NCI-H2081 treated with DMSO at 0.1 percent for 48 hours (cell line): ENCODE measurements at places on chromosomes 7 and 10.
A peak's percentile ranks its signal among the peaks of the same experiment; 100 is the strongest.

DNA sequence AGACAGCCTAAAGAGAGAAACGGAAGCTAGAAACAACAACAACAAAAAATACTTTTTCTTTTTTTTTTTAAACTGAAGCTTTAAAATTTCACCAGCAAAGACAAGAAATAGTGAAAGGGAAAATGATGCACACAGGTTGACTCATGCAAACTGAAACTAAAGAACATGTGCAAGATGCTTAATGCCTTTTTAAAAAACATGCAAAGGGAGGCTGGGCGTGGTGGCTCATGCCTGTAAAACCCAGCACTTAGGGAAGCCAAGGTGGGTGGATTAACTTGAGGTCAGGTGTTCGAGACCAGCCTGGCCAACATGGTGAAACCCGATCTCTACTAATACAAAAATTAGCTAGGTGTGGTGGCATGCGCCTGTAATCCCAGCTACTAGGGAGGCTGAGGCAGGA lies 15.1 kb upstream of the CUBN start:
- DNase-seq = no peak

DNA sequence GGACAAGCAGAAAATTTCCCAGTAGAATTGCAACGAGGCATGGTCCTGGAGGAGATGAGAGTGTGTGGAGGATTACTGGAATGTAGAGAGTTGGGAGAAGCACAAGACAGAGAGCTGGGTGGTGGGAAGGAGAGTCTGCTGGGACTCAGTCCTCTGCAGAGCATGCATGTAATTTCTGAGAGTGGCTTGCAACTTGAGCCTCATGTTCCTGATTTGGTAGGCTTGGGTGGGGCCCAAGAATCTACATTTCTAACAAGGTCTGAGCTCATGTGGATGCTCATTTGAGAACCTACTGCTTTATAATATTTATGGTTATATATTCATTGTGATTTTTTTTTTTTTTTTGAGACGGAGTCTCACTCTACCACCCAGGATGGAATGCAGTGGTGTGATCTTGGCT lies 317.9 kb upstream of the COBL start:
- no peak for DNase-seq

DNA sequence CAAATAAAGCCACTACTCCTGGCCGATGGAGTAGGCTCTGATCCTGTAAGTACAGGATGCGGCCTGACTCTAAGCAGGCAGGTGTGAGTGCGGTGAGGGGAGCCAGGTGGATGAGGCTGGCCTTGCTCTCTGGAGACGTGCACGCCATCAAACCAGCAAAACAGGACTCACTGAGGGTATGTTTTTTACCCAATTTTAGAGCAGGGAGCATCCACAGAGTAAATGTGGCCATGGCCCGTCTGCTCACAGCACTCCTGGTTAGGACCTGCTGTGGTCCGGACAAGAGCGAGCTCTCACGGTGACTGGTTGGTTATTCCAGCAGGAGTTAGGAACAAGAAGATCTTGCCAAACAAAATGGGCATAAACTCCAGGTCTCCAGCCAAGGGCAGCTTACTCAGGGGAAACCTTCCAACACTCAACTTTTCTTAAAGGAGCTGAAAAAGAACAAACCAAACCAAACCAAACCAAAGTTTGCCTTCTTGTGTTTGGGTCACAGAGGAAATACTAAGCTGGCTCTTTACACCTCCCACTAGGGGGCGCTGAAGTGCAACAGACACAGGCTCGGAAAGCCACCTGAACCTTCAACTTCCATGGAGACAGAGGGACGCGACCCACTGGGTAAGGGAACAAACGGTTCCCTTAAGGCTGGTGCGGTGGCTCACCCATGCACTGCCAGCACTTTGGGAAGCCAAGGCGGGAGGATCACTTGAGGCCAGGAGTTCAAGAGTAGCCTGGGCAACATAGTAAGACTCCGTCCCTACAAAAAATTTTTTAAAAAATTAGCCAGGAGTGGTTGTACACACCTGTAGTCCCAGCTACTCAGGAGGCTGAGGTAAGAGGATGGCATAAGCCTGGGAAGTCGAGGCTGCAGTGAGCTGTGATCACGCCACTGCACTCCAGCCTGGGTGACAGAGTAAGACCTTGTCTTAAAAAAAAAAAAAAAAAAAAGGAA lies 122.4 kb downstream of the CLEC2L start:
- peak; percentile 56 for DNase-seq

DNA sequence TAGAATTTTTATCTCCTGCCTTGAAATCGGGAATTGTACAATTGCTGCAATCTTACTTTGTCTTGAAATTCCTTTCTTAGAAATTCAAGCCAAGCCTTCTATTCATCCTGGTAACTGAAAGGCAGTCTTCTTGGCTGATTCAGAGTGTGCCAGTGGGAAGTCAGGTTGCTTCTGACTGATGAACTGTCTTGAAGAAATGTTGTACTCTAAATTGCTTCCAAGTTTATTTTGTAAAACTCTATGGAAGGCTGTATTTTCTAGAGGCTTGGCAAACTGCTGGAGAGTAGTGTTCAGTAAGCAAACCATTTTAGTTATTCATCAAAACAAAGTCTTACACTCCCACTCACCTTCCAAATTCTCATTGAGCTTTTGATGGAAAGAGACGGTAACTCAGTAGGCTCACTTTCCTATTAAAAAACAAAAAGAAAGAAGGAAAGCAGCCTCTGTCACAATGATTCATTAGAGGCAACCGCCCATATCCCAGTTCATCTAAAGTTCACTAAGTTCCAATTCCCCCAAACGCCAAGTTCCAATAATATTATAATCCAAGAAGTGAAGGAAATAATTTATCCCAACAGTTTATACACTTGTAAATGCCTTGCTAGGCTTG lies 187.9 kb upstream of the MALRD1 start:
- no peak for DNase-seq

GRCh38 chr10:34024693-34025425 lies 690.4 kb upstream of the NRP1 start:
- DNase-seq = no peak

GRCh38 chr10:21687266-21688008 lies 153.4 kb downstream of the MLLT10 start:
- DNase-seq = no peak

DNA sequence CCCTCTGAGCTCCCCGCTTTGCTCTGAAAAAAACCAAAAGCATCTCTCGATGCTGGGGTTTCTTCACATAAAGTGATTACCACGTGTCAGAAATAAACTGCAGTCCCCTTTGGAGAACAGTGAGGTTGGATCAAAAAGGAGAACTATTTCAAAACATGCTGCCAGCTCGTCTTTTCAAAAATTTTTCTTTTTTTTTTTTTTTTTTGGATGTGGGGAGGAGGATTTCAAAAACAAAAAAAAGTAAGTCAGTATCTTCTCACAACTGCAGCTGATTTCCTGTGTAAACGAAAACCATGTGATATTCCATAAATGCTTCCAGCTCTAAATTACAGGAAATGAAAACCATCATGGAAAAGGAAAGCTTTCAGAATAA lies 155.0 kb upstream of the LYZL2 start:
- peak; percentile 11 for DNase-seq

DNA sequence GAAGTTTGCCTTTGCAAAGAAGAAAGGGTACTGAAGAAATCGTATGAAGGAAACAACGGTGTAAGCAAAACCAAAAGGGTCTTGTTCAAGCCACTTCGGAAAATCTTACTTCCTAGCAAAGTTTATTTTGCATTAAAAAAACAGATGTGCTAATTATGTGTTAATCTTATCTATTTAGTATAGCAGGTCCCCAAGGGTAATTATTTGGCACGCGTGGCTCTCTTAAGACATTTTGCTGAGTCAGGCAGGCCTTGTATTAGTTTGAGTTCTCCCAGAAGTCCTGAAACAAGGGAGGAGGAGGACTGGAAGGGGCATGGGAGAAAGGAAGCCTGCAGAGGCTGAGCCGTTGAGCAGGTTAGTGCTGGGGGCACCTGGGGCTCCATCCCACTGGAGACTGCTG lies 44.9 kb downstream of the TMEM178B start:
- no peak for DNase-seq

DNA sequence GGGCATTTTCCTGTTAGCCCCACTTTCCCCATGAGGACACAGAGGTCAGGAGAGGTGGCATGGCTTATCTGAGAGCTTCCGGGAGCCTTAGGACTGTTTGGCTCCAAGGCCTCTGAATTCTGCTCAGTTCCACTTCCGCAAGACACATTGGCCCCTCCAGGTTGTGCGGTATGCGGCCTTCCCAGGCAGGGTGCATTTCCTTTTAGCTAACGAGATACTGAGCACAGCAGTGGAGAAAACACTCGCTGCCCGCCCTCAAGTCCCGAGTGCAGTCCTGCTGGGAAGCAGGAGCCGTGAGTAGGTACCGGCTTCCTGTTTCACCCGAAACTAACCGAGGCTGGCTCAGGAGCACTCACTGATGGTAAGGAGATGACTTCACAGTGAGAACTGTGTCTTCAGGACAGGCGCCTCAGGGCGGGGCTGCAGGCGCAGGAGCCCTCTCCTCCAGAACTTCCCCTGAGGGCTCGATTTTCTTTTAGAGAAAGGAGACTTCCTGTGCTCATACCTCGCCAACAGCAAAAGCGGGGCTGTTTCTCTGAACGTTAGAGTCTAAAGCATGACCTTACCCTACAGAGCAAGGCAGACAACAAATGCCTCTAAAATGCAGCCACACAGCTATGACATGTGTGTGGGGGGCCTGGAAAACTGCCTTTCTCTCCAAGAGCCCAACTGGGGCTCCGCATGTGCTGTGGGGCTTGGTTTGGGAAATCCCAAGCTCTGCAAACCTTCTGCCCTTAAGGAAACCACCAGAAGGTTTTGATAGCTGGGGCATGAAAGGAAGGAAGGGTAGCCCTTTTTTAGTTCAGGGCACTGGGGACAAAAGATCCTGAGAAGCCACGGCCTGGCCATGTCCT lies 25.9 kb downstream of the RGS10 start:
- no peak for DNase-seq

DNA sequence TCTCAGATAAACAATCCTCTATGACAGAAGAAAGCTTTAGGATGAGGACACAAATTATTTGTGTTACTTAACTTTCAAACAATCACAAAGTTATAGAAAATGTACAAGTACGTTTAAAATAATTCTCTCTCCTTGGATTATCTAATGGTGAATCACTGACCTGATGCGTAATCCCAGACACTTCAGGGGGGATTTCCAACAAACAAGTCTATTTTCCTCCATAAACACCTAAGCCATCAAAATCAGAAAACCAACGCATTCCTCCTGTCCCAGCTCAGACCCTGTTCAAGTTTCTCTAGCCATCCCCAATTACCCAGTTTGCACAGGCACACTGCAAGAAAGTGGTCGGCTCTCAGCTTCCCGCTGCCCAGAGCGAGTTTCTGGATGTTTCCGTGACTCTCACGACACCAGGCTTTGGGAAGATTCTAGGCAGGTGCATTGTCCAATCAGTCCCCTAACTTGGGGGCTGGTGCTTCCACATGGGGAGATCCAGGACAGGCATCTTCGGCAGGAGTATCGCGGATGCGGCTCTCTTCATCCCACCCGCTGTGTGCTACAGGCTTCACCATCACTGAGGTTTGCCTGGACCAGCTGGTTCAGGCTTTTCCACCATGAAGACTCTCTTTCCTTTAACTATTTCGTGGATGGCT lies 200.0 kb downstream of the ZMYND11 start:
- DNase-seq = no peak

DNA sequence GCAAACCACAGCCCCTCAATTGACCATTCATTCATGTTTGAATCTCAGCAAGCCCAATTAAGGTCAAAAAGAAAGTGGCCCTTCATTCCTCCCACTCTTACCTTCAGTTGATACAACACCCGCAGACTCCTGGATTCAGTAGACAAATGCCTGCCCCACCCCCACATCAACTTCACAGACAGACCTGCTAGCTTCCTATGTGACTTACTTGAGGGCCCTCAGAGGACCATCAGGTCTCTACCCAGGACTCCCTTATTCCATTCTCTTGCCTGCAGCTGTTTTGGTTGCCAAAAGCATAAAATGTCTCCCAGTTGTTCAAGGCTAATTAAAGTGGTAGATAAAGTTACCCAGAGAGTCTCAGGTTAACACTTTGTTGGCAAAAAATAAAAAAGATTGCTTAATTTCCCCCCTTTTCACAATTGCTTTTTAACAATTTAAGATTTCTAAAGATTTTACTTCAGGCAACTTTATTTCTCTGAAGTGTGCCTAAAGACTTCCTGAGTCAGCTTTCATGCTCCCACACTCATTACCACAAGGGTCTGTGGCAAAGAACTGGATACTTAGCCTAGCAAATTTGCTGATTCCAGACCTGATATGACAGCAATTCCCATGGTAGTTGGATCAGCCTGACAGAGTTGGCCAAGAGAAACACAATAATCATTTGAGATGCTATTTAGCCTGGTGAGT lies 3.3 kb upstream of the MTERF1 start:
- DNase-seq = no peak

DNA sequence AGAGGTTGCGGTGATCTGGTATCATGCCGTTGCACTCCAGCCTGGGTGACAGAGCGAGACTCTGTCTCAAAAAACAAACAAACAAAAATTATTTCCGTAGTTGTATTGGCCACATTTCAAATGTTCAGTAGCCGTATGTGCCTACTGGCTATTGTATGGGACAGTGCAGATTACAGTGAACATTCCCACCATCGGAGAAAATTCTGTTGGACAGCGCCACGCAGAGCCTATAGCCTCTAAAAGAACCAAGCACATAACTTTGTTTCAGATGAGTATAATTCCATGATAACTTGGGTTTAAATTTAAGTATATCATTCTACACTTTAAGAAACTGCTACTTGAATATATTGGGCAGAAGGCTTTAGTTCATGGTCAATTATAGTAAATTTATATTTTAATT lies 5.4 kb downstream of the TMEM178B start:
- no peak for DNase-seq

DNA sequence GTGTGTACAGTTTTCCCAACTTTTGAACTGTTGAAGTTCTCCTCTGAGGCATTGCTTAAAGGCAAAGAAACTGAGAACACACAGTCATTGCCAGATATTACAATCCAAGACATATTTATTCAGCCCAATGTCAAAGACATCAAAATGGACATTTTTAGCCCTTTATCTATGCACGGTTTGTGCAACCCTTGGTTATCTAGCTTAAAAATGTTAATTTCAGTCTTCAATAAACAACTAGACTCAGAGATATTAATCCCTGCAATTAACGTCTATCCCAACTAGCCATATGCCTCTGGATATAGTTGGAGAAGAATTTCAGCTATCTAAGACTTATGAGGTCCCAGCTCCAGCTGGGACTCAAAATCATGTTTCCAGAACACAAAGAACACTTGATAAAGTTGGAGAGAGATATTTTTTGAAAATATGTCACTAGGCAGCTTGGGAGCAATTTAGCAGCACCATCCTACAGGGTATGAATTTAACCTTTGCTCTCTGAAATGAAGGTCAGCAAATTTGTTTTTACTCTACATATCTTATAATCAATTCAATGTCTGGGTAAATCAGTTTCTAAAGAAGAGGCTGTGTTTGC lies 357.0 kb downstream of the RNLS start:
- no peak for DNase-seq

DNA sequence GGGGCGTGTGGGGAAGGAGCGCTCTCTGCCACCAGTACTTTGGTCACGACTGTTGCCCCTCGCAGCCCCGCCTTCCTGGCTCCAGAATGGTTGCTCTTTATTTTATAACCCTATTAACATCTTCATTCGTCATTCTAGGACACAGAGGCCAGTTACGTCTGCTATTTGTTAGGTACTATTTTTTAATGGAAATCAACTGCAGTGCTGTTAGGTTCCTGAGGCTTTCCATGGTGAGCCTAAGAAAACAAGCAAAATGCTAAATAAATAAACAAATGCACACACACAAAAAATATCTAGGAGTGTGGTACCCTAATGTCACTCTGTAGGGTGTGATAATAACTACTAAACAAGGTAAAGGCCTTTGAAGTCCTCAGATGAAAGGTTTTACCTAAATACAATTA lies 71.1 kb downstream of the SLC37A3 start:
- DNase-seq = no peak

GRCh38 chr10:30555465-30555864 lies 74.1 kb downstream of the LYZL2 start:
- no peak for DNase-seq

GRCh38 chr10:35327790-35328403 lies 8.4 kb upstream of the CCNY start:
- no peak for DNase-seq
